ENCODE measurements at places on chromosomes 5 and 9.

DNA sequence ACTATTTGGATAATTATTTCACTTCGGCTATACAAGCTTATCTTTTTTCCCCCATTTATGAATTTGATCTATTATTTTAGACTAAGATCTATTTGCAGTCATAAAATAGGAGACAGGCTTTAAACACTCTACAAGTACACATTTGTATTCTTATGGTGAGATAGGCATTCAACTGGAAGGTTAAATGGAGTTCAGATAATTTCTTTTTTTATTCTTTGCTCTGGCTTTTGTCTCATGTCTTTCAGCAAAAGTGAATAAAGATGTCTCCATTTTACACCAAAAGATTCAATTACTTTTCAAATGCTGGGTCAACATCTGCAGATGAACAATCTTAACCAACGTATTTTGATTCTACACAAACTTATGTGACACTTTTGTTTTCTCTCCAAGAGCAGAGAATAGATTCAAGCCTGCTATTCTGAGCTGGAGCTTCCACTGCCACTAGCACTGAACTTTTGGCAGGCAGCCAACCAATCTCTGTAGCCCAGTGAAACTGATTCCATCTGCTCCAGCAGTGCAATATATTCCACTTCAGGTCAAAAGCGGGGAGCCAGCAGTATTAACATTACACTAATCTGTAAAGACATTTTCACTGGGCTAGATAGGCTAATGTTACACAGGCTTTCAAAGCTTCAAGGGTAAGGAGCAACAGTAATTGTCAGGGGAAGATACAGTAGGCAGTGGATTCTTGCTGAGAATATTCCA, 452.0 kb upstream of the ZNF608 start:
- DNase-seq = peak; percentile 79

GRCh38 chr9:91044354-91044753, 242.7 kb downstream of the SYK start:
- no peak for DNase-seq

- no peak for DNase-seq
Observed at GRCh38 chr9:137353223-137354152, 51.4 kb upstream of the NRARP start.

DNA sequence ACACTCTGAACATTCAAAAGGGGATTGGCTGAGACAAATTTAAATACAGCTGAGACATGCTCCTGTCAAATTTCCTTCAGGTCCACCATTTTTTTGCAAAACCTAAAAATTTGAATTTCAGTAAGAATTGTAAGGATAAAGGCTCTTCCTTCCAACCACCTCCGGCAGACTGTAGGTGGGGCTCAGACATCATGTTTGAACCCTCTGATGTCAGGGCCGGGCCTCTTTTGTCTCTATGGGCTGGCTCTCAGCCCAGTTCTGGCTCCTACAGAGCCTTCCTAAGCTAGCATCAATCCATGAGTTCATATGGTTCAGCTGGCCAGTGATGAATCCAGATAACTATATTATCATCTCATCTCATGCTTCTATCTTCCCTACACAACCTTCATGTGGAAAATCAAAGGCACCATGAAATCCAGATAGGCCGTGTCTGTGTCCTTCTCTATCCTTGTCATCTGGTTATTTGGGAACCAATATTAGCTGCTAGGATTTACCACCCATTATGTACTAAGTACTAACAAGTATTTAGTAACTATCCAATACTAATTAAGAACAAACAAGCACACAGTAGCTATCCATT, 44.2 kb downstream of the NIPSNAP3B start:
- DNase-seq = peak; percentile 8

- no peak for DNase-seq
Observed at GRCh38 chr5:90051756-90052155, 357.8 kb downstream of the CETN3 start.

- no peak for DNase-seq
Observed at GRCh38 chr5:98656796-98657195, 116.7 kb upstream of the RGMB start.

DNA sequence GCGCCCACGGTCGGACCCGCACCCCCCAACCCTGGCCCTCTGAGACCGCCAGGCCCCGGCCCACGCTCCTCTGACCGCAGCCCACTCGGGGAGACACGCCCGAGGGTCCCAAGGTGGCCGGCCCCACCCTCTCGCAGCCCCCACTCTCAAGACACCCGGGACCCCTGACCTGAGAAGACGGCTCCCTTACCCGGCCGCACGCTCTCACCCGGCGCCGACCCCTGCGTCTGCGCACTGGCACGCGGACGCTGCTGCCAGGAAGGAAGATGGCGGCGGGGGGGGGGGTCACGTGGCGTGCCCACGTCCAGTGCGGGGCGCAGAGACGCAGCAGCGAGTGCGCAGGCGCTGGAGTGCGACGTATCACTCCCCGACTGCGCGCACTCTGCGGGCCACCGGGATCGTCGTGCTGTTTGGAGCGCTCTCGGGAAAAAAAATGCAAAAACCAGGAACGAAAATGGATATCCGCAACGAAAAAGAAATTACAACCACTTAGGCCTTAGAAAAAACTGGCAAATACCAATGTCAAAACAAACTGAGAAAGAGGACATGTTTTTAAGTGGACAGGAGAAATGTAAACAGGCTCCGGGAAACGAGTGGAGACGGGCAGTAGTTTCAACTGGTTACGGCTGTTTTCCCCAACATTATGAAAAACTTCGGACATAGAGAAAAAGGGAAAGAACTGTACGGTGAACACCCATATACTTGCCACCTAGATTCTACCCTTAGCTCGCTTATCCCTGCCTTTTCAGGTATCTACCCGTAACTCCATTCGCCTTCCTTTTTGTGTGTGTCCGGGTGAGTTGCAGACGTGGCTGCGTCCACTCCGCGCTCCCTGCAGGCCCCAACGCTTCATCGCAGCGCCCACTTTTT, at the start of gene MRPL36:
MRPL36 (minus strand) TSS at position 236 of the 870 bp plus-strand sequence. CDS start 902 bp downstream, outside the sequence.
- DNase-seq = peak; percentile 32

DNA sequence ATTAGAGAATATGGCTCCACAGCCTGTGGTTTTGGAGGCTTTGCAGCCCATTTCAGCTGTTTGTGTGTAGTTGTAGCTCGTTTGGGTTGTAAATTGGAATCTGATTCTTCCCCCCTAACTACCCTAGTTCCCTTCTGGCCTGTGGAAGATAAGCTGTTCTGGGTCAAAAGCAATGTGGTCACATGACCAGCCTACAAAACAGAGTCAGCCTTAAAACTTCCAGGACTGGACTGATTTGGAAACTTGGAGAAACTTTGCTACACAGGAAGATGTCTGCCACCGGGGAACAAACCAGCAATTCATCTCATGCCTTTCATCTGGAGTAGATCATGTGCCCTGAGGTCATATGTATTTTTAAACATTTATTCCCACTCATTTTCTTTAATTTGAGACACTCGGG, 83.8 kb downstream of the DAPK1 start:
- no peak for DNase-seq

- DNase-seq = no peak
Observed at GRCh38 chr9:117122953-117123352, 291.9 kb downstream of the ASTN2 start.

GRCh38 chr5:122599000-122599399, 175.9 kb upstream of the SNX2 start:
- DNase-seq = no peak

- no peak for DNase-seq
Observed at GRCh38 chr5:174725261-174725990, 1.0 kb downstream of the MSX2 start.

GRCh38 chr5:124025306-124025845, 513.4 kb downstream of the CSNK1G3 start:
- no peak for DNase-seq

GRCh38 chr5:117084067-117084466, 509.4 kb upstream of the SEMA6A start:
- no peak for DNase-seq

- DNase-seq = no peak
Observed at GRCh38 chr9:137825324-137825989, 52.1 kb upstream of the CACNA1B start.

DNA sequence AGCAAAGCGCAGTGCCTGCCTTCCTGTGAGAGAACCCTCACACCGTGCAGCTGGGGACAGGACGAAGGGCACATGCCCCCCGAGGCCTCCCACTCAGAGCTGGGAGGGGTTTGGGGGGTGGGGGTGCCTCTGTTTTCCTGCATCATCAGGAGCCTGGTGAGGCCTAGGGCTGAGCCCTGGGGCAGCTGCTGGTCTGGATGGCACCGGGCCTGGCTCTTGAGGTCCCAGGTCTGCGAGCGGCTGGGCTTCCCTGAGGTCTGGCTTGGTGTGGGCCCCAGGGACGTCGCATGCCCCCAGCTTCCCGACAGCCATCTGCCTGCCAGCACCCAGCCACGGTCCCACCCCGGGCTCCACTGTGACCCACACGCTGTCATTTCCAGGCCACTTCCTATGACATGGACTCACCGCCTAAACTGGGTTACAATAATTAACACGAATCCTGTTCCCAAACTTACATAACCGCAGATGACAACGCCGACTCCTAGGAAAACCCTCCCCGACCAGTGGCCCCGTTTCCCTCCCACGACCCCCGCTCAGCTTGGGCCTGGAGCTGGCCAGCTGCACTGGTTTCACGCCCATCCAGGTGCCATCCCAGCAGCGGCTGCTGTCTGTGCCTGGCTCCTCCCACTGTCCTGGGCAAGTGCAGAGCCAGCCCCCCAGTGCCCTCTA, 8.7 kb downstream of the NACC2 start:
- DNase-seq = no peak

DNA sequence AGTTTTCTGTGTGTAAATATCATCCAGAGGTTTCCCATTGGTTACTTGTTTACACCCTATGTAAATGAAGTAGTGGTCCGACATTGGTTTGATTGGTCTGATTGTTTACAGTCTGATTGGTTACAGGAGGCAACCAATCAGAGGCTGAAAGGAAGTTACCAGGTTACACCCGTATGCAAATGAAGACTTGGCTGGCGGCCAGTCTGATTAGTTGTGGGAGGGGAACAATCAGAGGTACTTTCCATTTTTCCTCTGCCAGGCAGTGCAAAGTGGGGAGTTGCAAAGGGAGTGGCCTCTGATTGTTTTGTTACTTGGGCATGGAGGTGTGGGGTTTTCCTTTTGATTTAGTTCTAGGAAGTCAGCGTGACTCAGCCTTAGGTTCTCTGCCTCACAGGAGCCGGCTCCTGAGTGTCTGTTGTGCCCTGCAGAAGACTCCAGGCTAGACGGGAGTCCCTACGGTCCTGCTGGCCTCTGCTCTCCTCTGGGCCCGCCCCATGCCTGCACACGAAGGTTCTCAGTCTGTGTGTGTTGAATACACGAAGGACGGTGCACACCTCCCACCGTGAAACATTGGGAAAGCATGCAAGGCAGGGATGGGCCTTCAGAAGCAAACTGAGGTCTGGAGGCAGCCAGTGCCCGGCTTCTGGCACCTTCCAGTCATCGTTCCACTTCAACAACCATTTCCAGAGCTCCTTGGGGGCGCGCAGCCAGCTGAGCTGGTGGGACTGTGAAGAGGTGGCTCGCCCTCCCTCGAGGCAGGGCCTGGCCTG, 42.9 kb downstream of the OLFM1 start:
- peak; percentile 96 for DNase-seq

GRCh38 chr9:38038307-38039089, 30.5 kb downstream of the SHB start:
- DNase-seq = no peak

- no peak for DNase-seq
Observed at GRCh38 chr9:134033516-134034214, 8.4 kb downstream of the BRD3OS start.

All from NCI-H1436 treated with DMSO at 0.1 percent for 48 hours (cell line).